ENCODE measurements at places on chromosomes 16 and 17.

- DNase-seq, result peak; percentile 41
Observed at GRCh38 chr17:82973456-82974135, 105.8 kb upstream of the METRNL start.

DNA sequence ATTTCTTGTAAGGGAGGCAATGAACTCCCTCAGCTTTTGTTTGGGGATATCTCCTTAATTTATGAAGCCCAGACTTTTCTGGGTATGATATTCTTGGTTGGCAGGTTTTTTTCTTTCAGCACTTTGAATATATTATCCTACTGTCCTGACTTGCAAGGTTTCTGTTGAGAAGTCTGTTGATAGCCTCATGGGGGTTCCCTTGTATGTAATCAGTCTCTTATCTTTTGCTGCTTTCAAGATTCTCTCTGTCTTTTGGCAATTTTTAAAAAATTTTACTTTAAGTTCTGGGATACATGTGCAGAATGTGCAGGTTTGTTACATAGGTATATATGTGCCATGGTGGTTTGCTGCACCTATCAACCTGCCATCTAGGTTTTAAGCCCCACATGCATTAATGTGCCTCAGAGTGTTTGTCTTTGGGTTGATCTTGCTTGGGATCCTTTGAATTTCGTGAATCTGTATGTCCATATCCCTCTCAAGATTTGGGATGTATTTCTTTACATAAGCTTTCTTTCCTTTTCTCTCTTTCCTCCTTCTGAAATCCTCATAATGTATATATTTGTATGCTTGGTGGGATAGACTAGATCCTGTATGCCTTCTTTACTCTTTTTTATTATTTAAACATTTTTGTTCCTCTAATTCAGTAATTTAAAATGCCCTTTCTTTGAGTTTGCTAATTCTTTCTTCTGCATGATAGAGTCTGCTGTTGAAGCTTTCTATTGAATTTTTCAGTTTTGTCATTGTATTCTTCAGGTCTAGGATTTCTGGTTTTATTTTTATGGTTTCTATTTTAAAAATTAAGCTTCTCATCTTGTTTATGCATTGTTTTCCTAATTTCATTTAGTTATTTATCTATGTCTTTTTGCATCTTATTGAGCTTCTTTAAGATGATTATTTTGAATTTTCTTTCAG, 5.2 kb upstream of the KRT25 start:
- no peak for DNase-seq

- no peak for DNase-seq
Observed at GRCh38 chr16:67701420-67701819, 17.7 kb downstream of the GFOD2 start.

DNA sequence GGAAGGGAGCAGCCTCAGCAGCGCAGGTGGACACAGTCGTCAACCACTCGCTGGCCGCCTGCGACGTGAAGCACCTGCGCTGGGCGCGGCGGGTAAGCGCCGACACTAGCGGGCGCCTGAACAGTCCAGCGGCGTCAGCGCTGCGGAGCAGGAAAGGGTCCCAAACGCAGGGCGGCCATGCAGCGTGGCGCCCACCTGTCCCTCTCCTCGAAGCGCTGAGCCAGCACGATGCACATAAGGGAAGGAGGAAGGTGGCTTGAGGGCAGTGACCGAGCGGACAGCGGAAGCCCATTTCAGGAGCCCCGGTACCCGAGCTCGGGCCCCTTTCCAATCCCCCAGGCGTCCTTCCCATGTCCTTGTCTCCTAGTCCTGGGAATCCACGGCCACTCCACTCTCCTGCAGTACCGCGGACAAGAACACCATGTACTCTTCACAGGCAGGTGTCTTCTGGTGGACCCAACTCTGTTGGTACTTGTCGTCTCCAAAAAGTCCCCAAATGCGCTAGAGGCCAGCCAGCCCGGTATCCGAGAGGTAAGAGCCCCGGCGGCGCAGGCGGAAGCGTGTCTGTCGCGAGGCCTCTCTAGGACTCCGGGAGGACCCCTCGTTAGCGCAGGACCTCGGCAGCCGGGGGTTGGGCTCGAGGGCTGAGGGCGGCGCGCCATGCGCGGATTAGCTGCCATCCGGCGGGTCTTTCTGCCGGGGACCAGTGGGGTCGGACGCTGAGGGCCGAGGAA, 14.4 kb downstream of the ZNF232 start:
- DNase-seq, result peak; percentile 90

- peak; percentile 44 for DNase-seq
Observed at GRCh38 chr17:17305281-17305801, 2.2 kb downstream of the NT5M start.

- DNase-seq, result no peak
Observed at GRCh38 chr16:88045820-88046303, 94.6 kb downstream of the BANP start.

GRCh38 chr16:16910666-16911065, 531.7 kb downstream of the NPIPA7 start:
- DNase-seq, result no peak

DNA sequence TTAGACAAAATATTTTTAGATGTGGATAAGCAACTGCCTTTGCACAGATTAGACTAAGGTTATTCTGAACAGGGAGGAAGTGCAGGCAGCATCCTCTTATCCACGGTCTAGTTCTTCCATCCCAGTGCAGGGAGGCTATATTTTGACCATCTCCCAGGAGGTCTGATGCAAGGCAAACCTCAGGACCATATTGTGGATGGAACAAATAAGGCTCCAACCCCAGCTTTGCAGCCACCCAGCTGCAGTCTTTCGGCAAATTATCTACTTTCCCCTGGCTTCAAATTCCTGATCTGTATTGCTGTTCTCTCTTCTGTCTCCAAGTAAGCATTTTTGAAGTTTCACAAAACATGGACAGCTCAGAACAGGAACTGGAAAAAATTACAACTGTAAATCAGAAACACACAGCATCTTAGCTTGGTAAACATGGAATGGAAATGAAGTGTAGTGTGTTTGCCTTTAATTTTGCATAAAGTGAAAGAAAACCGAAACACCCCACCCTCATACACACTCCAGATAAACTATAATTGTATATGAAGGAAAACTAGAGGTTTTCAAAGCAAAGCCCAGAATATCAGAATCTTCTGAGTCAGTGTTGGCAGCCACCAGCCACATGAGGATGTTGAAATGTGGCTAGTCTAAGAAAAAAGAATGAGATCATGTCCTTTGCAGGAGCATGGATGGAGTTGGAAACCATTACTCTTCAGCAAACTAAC, 33.5 kb upstream of the MON1B start:
- DNase-seq, result no peak

- DNase-seq, result peak; percentile 91
Observed at GRCh38 chr17:38349097-38349730, 2.4 kb upstream of the SOCS7 start.

DNA sequence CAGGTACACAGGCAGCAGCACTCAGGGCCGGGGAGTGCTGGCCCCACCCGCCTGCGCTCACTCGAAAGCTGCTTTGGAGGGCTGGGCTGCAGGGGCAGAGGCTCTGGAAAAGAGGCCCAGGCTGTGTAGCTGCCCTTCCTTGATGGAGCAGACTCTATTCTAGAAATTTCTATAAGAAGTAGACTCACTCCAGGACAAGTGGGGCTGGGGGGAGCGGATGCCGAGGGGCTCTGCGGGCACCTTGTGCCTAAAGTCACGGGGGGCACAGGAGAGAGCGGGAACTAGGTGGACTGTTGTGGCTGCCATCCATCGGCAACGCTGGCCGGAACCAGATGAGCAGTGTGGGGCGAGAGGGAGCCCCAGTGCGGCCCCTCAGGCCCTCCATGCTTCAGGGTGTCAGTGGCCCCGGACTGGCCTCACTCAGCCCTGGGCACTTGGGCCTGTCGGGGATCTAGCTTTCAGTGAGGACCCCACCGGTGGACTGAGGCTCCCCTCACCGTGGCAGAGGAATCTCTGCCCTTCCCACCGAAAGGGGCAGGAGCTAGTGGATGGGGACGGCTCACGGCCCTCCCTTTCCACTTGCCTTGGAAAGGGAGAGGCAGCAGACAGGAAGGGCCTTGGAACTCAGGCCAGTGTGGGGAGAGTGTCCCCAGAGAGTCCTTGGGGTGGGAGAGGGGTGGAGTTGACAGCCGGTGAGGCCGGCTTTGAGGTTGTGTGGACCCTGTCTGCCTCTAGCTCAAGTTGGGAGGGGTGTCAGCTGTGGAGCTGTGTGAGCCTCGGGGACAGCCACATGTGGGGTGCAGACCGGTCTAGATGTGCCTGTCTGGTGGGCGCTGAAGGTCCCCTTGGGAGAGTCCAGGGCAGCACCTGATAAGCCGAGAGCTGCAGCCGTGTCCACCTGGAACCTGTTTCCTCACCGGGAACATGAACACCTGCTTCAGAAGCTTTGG, 16.6 kb downstream of the ENDOV start:
- no peak for DNase-seq

DNA sequence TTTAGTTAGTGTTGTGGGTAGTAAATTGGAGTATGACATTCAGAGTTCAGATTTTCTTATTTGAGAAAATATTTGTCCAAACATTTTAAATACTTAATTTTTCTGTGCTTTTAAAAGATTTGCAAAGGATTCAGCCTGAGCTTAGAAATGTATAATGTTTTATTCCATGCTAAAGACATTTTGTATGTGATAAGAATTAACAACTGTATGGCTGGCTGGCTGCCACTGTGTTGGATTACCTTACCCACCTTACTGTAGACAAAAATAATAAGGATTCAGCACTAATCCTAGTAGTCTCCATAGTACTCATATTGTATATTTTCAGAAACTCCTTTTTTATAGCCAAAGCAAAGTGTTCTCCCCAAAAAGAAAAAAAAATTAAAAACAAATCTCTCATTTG, 74.8 kb downstream of the TANC2 start:
- no peak for DNase-seq

DNA sequence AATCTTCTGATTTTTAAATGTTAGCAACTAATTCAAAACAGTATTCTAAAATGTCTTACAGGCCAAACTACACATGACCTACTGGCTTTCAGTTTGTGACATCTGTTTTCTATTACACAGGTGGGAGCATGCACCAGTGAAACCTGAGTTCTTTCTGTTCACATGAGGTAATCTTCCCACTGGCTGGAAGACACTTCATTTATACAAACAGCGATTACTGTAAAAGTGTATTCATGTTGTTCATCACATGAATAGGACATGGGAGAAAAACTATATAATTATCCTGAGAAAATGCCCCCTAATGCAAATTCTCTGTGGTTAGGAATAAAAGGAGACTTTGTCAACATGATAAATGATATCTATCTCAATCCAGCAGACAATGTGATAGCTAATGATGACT, 11.1 kb upstream of the PIK3R5 start:
- no peak for DNase-seq

- peak; percentile 76 for DNase-seq
Observed at GRCh38 chr17:6555331-6556120, 829 bp downstream of the PITPNM3 start.

DNA sequence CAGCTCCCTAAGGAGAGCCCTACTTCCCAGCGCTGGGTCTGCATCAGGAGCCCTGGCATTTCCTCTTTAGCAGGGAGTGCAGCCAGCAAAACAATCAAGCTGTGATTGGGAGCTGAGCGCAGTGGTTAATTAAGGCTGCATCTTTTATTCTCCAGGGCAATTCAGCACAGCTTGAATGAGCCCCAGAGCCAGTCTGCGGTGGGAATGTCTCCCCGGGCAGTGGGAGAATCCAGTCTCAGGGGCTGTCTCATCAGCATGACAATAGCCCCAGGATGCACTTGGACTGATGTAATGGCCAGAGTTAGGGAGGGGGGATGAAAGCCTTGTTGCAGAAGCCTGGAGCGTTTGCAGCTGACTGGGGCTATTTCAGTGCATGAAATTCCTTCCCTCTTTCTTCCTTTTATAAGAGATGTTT, 292.6 kb upstream of the SOX9 start:
- peak; percentile 89 for DNase-seq

- DNase-seq, result no peak
Observed at GRCh38 chr17:10053782-10054540, 144.4 kb downstream of the GAS7 start.

Measured in ecto neural progenitor cell (in vitro differentiated cells).